Mucosa of gallbladder (tissue), 1 donor: ENCODE measurements at places on chromosomes 2 and 18. TPM values are rescaled to one million over a fixed set of nuclear protein-coding genes. Genes with fewer than 3 reads are reported as not detected.

The CCDC68 gene
- total RNA-seq: 9.8 TPM

The ATG16L1 gene
- 35.0 TPM for total RNA-seq

The TCF4 gene
- 44.5 TPM for total RNA-seq

The SLC40A1 gene
- total RNA-seq: 271 TPM

The FKBP7 gene
- total RNA-seq: 9.1 TPM

The CD226 gene
- 2.9 TPM for total RNA-seq

The PIGN gene
- total RNA-seq: 24.2 TPM

The CPS1 gene
- 5.5 TPM for total RNA-seq

The ESPNL gene
- total RNA-seq: 0.49 TPM

- no peak for DNase-seq
Observed at GRCh38 chr18:48789259-48789812, 161.4 kb downstream of the SMAD7 start.

- DNase-seq: no peak
Observed at GRCh38 chr2:11175293-11175795, 20.1 kb downstream of the SLC66A3 start.

DNA sequence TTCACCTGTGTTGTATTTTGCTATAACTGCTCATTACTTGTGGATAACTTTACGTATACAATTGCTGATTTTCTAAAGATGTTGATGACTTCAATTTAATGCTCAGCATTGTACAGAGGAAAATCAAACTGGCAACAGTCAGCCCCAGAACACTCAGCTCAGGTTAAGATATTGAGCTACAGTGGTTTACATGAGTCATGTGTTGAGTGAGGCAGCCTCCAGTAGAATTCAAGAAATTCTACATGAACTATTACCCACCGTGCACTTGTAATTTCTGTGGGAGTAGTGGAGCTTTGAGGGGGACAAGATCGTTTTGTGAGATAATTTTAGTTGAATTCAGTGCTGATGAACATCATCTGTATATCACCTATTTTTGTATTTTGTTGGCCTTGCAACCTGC lies 292.3 kb downstream of the ALPK2 start:
- DNase-seq: no peak

- peak; percentile 53 for DNase-seq
Observed at GRCh38 chr18:22831441-22831904, 101.7 kb upstream of the RBBP8 start.

GRCh38 chr2:150587547-150588505 lies 100.4 kb upstream of the RND3 start:
- no peak for DNase-seq

- no peak for DNase-seq
Observed at GRCh38 chr2:1638281-1638860, 105.9 kb downstream of the PXDN start.

DNA sequence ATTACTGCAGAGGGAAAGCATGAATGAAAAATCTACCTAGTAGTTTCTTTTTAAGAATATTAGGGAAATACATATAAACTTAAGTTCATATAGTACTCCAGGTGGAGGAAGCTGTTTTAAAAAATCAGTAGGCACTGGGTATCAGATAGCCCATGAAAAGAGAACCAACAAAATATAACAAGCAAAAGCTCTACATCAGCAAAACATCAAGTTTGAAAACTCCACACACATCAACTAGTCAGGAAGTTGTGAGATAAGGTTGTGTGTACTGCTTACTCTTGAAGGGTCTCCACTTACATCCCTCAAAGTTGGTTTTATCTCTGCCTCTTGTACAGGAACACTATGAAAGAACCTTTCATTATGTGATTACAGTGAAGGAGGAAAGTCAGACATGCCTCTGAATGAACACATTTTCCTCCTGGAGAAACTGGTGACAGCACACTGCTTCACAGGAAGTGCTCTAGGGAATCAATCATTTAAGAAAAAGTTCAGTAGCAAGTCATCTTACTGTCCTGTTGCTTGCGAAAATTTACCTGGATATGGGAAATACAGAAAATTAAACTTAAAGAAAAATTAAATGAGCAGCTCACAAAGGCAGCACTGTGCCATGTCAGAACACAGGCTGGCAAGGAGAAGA lies 57.7 kb downstream of the THADA start:
- DNase-seq: no peak

DNA sequence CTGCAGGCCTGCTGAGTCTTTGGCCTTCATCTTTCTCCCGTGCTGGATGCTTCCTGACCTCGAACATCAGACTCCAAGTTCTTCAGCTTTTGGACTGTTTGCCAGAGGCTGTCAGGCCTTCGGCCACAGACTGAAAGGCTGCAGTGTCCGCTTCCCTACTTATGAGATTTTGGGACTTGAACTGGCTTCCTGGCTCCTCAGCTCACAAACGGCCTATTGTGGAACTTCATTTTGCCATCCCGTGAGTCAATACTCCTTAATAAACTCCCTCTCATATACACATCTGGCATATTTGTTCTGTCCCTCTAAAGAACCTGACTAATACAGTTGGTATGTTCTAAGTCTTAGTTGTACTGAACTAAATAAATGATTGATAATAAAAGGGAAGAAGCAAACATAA lies 702.8 kb upstream of the LINC00305 start:
- no peak for DNase-seq

DNA sequence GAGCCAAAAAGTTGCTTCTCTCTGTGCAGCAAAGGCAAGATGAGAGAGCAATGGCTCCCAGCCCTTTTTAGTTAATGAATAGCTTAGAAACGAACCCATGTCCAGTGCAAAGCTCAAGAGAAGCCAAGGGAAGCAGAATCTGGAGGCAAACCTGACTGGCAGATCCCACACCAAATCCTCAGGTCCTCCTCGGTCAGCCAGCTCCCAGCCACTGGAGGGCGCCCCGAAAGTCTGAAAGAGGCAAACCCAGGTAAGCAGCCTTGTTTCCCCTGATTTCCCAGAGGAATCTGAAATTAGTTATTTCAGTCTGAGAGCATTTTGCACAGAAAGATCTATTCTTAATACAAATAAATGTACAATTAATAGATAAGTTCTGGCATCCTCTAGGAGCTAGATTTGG lies 71.3 kb upstream of the PID1 start:
- DNase-seq: peak; percentile 53

- no peak for DNase-seq
Observed at GRCh38 chr18:11411048-11411447, 198.3 kb upstream of the SLC35G4 start.
